ENCODE measurements at places on chromosomes 6 and 20.

- DNase-seq = no peak
These were observed 88.0 kb upstream of the TULP1 start for GRCh38 chr6:35600659-35601125.

- peak; percentile 62 for DNase-seq
These were observed 700 bp downstream of the GFOD1 start for GRCh38 chr6:13486679-13487121.

DNA sequence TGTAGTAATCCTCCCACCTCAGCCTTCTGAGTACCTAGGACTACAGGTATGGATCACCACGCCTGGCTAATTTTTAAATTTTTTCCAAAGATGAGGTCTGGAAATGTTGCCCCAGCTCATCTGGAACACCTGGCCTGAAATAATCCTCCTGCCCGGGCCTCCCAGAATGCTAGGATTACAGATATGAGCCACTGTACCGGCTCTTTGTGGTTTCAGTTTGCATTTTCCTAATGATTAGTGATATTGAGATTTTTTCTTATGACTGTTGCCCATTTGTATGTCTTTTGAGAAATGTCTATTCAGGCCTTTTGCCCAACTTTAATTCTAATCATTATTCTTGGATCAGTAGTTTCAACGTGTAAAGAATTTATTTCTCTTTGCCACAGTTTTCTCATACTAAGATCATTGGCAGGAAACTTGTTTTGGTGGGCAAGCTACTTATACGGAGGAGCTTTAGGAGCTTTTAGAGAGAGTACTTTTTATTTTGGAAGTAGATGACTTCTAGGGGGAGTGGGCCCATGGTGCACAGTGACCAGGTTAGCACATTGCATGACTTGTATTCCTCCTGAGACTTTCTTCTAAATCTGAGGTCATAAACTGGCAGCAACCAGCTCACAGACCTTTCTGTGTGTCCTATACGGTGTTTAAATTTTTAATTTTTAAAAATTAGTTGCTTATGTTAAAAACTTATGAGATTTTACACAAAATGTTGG, 62.3 kb downstream of the STK4 start:
- DNase-seq = no peak

DNA sequence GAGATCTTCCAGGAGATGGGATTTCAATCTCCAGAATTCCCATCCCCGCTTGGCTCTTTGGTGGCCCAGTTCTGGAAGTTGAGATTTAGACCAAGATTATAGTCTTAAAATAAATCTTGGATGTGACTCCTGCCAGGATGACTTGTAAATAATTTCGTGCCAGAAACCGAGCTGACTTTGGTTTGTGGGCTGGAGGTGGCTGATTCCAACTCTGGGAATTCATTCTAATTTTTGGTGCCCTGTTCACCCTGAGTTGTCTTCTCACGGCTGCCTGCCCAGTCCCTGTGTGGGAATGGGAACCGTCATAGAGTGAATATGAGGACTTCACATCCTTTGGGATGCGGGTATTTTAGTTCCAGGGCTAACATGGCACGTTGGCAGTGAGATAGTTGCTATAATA, 64.8 kb downstream of the JARID2 start:
- DNase-seq = no peak

All from urothelium cell line (cell line).